Neural progenitor cell (in vitro differentiated cells): ENCODE measurements at places on chromosomes 5 and 9. TPM values are rescaled to one million over a fixed set of nuclear protein-coding genes. Genes with fewer than 3 reads are reported as not detected.

ORM1 gene
- 1.5 TPM in 1 of 2 replicates, not detected in the other for total RNA-seq

SMIM27 gene
- total RNA-seq, result 6.4 and 9.7 TPM in 2 replicates

FOXD4L5 gene
- 0.19 TPM in 1 of 2 replicates, not detected in the other for total RNA-seq

EIF4E1B gene
- total RNA-seq, result 0.06 and 0.68 TPM in 2 replicates

TMEM171 gene
- total RNA-seq, result not detected in 2 replicates

PCDHB13 gene
- total RNA-seq, result 2.4 and 3.0 TPM in 2 replicates

BICD2 gene
- 15.1 and 22.9 TPM in 2 replicates for total RNA-seq

PCDHB8 gene
- 0.31 TPM in 1 of 2 replicates, not detected in the other for total RNA-seq

RORB gene
- total RNA-seq, result 2.5 and 4.2 TPM in 2 replicates

DNA sequence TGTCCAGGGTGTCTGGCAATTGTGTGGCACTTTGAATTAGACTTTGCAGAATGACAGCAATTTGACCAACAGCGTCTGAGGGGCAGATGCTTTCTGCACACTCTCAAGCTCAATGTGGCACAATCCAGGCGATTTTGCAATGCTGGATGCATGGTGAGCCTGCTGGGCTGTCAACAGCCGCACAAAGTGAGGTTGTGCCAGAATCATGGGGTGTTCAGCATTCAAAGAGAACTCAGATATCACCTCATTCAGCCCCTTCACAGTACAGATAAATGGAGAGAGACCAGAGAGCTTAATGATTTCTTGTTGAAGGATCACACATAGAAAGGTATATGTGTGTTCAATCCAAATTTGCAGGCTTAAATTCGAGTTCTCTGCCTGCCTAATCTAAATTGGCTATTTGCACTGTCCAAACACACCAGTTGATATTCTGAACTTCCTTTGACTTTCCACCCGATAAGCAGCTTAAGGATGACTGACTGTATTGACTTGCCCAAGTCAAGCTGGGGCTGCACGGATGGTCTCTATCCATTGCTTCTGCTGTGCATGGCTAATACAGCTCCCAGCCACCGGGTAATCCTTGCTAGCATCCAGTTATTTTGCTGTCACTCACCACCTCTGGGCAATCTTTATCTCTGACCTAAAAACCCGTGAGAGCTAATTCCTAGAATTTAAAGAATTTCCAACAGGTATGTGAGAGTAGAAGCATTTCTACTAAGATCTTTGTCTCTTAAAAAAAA lies 157.9 kb upstream of the TAS2R1 start:
- H3K4me3 ChIP-seq, result no peak overlapping the region
- H3K4me1 ChIP-seq, result no peaks in the 10 kb centered on the region
- DNase-seq, result peak; percentile 11
- no peaks in the 10 kb centered on the region for H3K27me3 ChIP-seq

GRCh38 chr9:94921092-94921471 lies 194.6 kb downstream of the AOPEP start:
- no peaks in the 10 kb centered on the region for H3K27me3 ChIP-seq
- DNase-seq, result no peak
- no peaks in the 10 kb centered on the region for H3K36me3 ChIP-seq

GRCh38 chr5:171188016-171188415 lies 121.0 kb upstream of the TLX3 start:
- no peak overlapping the region for H3K27ac ChIP-seq

DNA sequence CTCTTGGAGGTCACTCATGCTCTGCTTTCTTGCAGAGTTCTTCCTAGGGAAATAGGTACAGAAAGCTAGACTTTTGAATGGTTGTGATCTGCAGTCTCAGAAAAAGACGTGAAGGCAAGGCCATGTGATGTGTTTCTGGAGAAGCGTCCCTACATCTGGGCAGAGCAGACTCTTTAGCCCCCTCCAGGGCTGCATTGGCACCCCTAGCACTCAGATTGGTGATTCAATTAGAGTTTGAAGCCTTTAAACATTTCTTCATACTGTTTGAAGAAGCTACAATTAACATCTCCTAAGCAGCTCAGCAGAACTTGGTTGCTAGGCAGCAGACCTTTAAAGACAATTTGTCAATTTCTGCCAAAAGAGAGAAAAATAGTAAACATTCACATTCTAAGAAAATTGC lies 21.6 kb downstream of the JADE2 start:
- no peaks in the 10 kb centered on the region for H3K36me3 ChIP-seq
- H3K27me3 ChIP-seq, result no peaks in the 10 kb centered on the region
- H3K27ac ChIP-seq, result no peak overlapping the region
- no peak overlapping the region for H3K4me3 ChIP-seq
- no peak for DNase-seq

- no peak overlapping the region for H3K4me3 ChIP-seq
- peaks cover 3% of the 10 kb centered on the region for H3K36me3 ChIP-seq
- DNase-seq, result no peak
- H3K27me3 ChIP-seq, result no peaks in the 10 kb centered on the region
Measured at GRCh38 chr9:131487621-131488031, 15.1 kb upstream of the POMT1 start.

GRCh38 chr5:102537011-102537410 lies 38.2 kb upstream of the SLCO6A1 start:
- no peak overlapping the region for H3K4me3 ChIP-seq
- H3K27me3 ChIP-seq, result no peaks in the 10 kb centered on the region
- no peaks in the 10 kb centered on the region for H3K4me1 ChIP-seq
- no peaks in the 10 kb centered on the region for H3K36me3 ChIP-seq
- H3K27ac ChIP-seq, result no peak overlapping the region

- H3K4me1 ChIP-seq, result peaks cover 4% of the 10 kb centered on the region
- H3K27me3 ChIP-seq, result no peaks in the 10 kb centered on the region
- H3K4me3 ChIP-seq, result no peak overlapping the region
- DNase-seq, result peak; percentile 33
Measured at GRCh38 chr5:68898951-68899471, 194.8 kb upstream of the SLC30A5 start.

DNA sequence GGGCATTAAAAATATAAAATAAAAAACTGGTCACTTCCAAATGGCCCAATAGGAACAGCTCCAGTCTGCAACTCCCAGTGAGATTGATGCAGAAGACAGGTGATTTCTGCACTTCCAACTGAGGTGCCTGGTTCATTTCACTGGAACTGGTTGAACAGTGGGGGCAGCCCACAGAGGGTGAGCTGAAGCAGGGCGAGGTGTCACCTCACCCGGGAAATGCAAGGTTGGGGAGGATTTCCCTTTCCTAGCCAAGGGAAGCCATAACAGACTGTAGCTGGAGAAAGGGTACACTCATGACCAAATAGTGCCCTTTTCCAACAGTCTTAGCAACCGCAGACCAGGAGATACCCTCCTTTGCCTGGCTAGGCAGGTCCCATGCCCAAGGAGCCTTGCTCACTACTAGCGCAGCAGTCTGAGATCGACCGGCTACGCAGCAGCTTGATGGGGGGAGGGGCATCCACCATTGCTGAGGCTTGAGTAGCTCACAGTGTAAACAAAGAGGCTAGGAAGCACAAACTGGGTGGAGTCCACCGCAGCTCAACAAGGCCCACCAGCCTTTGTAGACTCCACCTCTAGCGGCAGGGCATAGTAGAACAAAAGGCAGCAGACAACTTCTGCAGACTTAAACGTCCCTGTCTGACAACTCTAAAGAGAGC lies 12.7 kb downstream of the RLN1 start:
- H3K27me3 ChIP-seq, result no peaks in the 10 kb centered on the region
- peak overlapping the region; percentile 27 for H3K4me3 ChIP-seq
- peak; percentile 87 for DNase-seq
- H3K4me1 ChIP-seq, result peaks cover 15% of the 10 kb centered on the region

GRCh38 chr9:102841376-102841775 lies 153.8 kb upstream of the CYLC2 start:
- no peaks in the 10 kb centered on the region for H3K36me3 ChIP-seq
- DNase-seq, result no peak
- H3K4me3 ChIP-seq, result no peak overlapping the region
- no peaks in the 10 kb centered on the region for H3K4me1 ChIP-seq
- no peaks in the 10 kb centered on the region for H3K27me3 ChIP-seq

GRCh38 chr5:167393358-167393757 lies 898.1 kb upstream of the WWC1 start:
- H3K4me3 ChIP-seq, result no peak overlapping the region
- peaks cover 11% of the 10 kb centered on the region for H3K4me1 ChIP-seq
- DNase-seq, result no peak
- H3K27me3 ChIP-seq, result no peaks in the 10 kb centered on the region
- H3K27ac ChIP-seq, result no peak overlapping the region
- no peaks in the 10 kb centered on the region for H3K36me3 ChIP-seq

- no peaks in the 10 kb centered on the region for H3K27me3 ChIP-seq
- no peaks in the 10 kb centered on the region for H3K36me3 ChIP-seq
- no peak overlapping the region for H3K4me3 ChIP-seq
- peaks cover 13% of the 10 kb centered on the region for H3K4me1 ChIP-seq
- peak; percentile 76 for DNase-seq
- H3K27ac ChIP-seq, result no peak overlapping the region
Measured at GRCh38 chr5:106797996-106798395, 872.7 kb downstream of the EFNA5 start.

DNA sequence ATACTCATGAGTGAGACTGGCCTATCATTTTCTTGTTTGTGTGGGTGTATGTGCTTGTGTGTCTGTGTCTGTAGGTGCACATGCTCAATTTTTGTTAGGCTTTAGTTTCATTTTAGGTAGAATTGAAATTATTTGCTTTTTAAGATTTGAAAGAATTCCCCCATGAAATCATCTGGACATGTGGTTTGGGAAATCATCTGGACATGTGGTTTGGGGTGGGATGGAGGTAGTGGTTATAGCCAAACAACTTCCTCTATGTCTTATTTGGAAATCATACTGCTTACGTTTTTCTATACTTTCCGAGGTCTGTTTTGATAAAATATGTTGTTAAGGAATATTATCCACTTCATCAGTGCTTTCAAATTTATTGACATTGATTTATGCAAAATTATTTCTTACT lies 485.4 kb upstream of the CLINT1 start:
- H3K27me3 ChIP-seq, result no peaks in the 10 kb centered on the region
- no peaks in the 10 kb centered on the region for H3K4me1 ChIP-seq
- no peak overlapping the region for H3K27ac ChIP-seq
- H3K36me3 ChIP-seq, result peaks cover 4% of the 10 kb centered on the region

DNA sequence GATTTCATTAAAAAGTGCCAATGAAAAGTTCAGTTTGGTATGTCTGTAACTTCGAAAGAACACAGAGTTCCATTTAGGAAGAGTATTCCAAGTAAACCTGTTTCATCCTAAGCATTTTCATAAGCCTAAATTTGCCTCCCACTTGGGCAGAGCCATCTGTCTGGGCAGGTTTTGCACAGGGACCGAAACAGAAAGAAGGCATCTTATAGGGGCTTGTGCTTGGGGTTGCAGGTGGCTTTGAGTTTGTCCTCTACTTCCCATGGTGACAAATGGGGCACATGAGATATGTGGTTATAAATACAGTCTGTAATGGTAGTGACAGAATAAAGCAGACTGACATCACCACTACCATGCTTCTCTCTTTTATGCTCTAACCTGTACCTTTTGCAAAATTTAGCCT lies 63.7 kb downstream of the MCTP1 start:
- DNase-seq, result no peak
- no peaks in the 10 kb centered on the region for H3K36me3 ChIP-seq
- H3K27ac ChIP-seq, result no peak overlapping the region
- H3K4me1 ChIP-seq, result peaks cover 23% of the 10 kb centered on the region
- no peak overlapping the region for H3K4me3 ChIP-seq

- H3K27me3 ChIP-seq, result no peaks in the 10 kb centered on the region
- peaks cover 12% of the 10 kb centered on the region for H3K36me3 ChIP-seq
- DNase-seq, result peak; percentile 87
- peak overlapping the region; percentile 98 for H3K27ac ChIP-seq
- H3K4me3 ChIP-seq, result peak overlapping the region; percentile 39
Measured at GRCh38 chr9:26975728-26976707, 19.8 kb downstream of the IFT74 start.

DNA sequence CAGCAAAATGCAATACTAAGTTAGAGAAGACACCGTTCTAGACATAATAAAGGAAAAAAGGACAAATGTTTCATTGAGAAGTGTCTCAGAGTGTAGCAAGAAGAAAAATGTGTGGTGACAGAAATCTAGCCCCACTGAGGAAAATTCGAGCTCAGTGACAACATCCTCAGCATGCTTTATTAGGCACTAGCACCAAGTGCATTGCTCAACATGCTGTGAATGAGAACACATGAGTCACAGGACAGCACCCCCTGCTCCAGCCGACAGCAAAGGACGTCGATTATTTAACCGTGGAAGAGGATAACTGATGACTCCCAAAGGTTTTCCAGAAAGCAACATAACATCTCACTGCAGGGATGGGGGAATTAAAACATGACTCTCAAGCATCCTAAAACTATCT lies 182.7 kb downstream of the GNAQ start:
- no peak overlapping the region for H3K4me3 ChIP-seq
- no peaks in the 10 kb centered on the region for H3K27me3 ChIP-seq
- no peaks in the 10 kb centered on the region for H3K36me3 ChIP-seq
- no peak overlapping the region for H3K27ac ChIP-seq

GRCh38 chr5:76145945-76146344 lies 62.8 kb downstream of the SV2C start:
- H3K4me1 ChIP-seq, result peaks cover 7% of the 10 kb centered on the region
- no peaks in the 10 kb centered on the region for H3K27me3 ChIP-seq
- H3K27ac ChIP-seq, result no peak overlapping the region
- no peaks in the 10 kb centered on the region for H3K36me3 ChIP-seq
- DNase-seq, result peak; percentile 19

DNA sequence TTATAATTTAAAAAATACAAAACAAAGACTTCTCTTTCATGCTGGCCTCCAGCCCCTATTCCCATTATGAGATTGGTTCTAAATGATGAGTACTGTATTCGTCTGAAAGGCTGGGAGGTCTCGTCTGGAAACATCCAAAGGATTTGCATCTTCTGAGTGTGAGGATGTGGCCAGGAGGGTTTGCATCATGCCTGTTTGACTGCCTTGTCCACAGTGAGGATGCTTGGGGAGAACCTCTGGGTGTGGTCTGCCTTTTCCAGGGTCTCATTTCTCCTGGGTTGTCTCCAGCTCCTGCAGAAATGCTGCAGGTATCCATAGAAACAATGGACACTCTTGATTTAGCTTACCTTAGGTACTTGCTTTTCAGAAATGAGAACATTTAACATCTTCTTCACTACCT lies 26.4 kb upstream of the CXCL14 start:
- DNase-seq, result no peak
- no peak overlapping the region for H3K27ac ChIP-seq
- H3K27me3 ChIP-seq, result no peaks in the 10 kb centered on the region
- no peaks in the 10 kb centered on the region for H3K36me3 ChIP-seq
- no peak overlapping the region for H3K4me3 ChIP-seq
- H3K4me1 ChIP-seq, result peaks cover 26% of the 10 kb centered on the region

DNA sequence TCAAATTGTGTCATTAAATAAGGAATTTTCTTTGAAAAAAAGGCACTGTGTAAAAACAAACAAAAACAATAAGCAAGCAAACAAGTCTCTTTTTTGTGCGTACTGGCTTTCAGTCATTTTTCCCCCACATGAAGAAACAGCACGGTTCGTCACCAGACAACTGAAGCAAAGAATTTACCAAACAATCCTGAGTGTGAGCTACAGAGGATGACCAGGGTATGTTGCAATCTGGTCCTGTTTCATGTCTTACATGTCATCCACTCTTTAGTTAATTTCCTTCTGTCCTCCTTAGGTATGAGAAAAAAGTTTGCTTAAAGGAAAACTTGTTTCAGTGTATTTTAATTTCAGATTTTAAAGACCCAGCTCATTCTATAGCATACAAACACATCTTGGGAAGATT lies 1080.7 kb upstream of the NUDT12 start:
- DNase-seq, result no peak
- H3K27ac ChIP-seq, result no peak overlapping the region
- no peaks in the 10 kb centered on the region for H3K4me1 ChIP-seq

- no peak overlapping the region for H3K4me3 ChIP-seq
- peaks cover 24% of the 10 kb centered on the region for H3K4me1 ChIP-seq
- no peaks in the 10 kb centered on the region for H3K27me3 ChIP-seq
- no peak overlapping the region for H3K27ac ChIP-seq
- DNase-seq, result peak; percentile 17
- no peaks in the 10 kb centered on the region for H3K36me3 ChIP-seq
Measured at GRCh38 chr5:135217669-135218485, 181.2 kb downstream of the MACROH2A1 start.

GRCh38 chr9:26983340-26983739 lies 22.1 kb downstream of the LRRC19 start:
- peaks cover 19% of the 10 kb centered on the region for H3K36me3 ChIP-seq
- H3K27ac ChIP-seq, result no peak overlapping the region
- H3K4me3 ChIP-seq, result no peak overlapping the region
- no peaks in the 10 kb centered on the region for H3K27me3 ChIP-seq
- H3K4me1 ChIP-seq, result no peaks in the 10 kb centered on the region
